Nephron progenitor cell (in vitro differentiated cells): ENCODE measurements at places on chromosomes 5 and 9.

GRCh38 chr9:84974855-84975254, 305.3 kb downstream of the NTRK2 start:
- no peak for DNase-seq

DNA sequence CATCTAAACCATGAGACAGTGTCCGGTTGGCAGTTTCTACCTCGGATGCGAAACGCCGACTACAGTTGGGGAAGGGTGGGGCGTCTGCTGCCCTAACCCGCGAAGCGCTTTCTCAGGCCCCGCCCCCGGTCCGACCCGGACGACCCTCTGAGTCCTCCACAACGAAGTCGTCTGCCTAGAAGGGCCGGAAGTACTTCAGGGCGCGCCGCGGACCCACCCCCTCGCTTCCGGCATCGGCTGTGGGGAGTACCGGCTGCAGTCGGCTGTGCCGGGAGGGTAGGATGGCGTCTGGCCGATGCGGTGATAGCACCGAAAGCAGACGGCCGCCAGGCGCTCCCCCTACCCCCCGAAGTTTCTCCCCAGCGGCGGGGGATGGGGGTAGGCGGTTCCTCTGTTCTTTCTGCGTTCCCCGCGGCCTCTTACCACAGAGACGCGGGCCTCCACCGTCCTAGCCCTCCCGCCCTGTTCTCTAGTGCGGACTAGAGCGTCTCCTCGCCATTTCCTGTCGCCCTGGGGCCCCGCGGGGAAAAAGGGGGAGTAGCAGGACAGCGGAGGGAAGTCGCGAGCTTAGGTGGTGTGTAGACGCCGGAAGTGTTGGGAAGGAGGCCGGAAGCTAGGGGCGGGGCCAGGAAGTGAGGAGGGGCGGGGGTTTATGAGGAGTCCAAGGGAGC, at the start of gene TRIM41:
TRIM41 (plus strand) TSS at position 224 of the 671 bp plus-strand sequence. CDS start 719 bp downstream, outside the sequence.
- peak; percentile 99 for DNase-seq

DNA sequence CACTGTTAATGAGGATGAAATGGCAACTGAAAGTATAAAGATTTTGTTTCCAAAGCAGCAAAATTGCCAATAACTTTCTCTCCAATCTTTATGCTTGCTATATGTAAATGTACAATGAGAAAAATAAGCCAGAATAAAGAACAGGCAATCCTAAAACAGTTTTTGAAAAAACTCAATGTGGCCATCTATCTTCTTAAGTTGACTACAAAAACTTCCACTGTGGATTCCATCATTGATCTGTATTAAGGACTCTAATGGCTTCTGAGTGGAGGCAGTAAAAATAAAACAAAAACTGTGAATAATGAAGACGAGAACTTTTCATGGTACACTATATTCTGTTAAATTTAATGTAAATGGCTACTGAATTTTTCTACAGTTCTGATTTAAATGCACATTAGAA, 382.9 kb downstream of the TMEM232 start:
- DNase-seq = no peak

- no peak for DNase-seq
Observed at GRCh38 chr5:98750693-98751092, 22.8 kb upstream of the RGMB start.

DNA sequence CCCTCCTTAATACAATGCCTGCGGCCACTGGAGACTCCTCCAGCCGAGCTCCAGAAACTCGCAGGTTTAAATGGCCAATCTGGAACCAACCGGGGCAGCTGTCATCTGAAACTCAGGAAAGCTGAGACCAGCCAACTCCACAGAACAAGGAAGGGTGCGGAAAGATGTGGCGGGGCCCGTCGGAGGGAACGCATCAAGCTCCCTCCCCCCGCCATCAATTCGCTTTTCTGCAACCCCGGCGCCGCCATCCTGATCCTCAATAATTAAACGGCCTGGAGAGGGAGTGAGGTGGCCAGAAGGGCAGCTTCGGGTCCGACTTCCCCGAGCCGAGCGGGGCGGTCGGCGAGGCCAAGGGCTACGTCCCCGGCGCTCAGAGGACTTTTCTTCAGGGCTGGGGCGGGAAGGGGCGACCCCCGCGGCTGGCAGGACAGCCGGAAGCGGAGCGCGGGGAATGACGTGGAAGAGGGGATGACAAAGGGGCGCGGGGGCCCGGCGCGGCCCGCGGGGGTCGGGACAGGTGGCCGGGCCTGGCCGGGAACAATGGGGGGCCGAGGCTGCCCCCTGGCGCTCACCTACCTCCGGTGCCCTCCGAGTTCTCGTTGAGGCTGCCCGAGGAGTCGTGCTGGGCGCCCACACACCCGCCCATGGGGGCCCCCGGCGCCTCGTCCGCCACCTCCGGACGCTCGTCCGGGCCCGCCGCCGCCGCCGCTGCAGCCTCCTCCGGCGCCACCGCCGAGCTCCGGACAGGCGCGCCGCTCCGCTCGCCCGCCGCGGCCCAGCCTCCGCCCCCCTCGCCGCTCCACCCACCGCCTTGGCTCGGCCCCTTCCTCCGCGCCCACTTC, at the start of gene UBTD2:
UBTD2 (minus strand) TSS at position 745 of the 842 bp plus-strand sequence; CDS start at position 646, 99 bp downstream.
- peak; percentile 88 for DNase-seq

GRCh38 chr5:171342362-171343111, 33.5 kb downstream of the TLX3 start:
- DNase-seq = peak; percentile 50

GRCh38 chr9:133467101-133467500, 7.3 kb downstream of the CACFD1 start:
- DNase-seq = peak; percentile 38

DNA sequence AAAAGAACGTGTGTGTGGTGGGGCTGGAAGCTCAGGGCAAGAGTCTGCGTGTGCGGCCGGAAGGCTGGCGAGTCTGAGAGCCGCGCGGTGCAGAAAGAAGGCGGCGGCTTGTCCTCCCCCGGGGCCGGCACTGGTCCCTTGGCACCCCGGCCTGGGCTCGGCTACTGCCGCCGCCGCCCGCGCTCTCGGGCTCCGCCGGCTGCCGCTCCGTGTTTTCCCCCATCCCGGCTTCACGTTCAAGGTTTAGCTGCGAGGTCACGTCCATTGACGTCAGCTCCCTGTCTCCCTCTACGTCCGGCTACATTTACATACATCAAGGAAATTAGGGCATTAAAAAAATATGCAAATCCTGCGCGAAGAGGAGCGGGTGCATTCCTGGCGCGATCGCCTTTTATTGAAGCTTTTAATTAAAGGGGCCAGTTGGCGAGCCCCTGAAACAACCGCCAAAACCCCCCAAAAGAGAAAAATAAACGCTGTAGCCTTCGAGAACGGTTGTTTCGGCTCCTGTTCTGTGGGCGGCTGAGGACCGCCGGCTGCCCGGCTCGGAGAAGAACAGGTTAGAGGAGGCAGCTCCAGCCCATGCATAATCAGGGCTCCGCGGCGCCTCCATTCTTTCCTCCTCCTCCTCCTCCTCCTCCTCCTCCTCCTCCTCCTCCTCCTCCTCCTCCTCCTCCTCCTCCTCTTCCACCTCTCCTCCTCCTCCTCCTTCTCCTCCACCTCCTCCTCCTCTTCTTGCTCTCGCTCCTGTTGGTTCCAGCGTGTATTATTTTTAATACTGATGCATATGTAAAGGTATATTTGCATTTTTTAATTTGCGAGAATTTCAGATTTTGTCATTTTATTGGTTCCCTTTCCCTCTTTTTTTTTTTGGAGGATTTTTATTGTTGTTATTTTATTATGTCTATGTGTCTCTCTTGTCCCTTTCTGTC, 207.0 kb downstream of the MEF2C start:
- DNase-seq = peak; percentile 60

- peak; percentile 56 for DNase-seq
Observed at GRCh38 chr5:154141745-154142221, 48.8 kb upstream of the GALNT10 start.

DNA sequence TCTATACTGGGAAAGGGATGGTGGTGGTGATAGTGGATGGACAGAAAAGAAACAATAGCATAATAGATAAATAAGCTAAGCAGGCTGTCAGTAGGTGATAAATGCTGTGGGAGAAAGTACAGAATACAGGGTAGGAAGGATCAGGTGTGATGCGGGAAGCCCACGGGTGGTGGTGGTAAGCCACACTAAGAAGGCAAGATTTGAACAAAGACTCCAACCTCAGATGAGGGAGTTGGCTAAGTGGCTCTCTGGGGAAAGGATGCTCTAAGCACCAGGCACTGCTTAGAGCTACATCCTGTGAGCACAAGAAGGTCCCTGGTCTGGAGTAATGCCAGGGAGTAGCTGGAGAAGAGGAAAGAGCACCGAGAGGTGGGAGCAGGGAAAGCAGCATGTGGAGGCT, 151.6 kb upstream of the KLF9 start:
- DNase-seq = no peak

DNA sequence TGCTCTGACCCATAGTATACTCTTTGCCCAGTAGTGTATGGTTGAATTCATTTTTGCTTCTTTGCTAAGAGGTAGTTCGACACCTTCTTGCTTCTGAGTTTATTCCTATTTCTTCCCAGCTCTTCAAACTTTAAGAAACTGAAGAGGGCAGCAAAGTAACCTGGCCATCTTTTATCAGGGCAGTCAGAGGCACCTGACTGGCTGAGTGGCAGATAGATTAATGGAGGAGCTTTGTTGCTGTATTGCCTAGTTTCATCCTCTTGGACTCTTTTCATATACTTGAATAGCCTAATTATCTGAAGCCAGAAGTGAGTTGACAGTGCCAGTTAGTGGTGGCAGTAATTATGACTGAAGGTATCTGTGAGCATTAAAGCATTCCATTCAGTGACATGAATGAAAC, 82.5 kb downstream of the UHRF2 start:
- DNase-seq = no peak

GRCh38 chr9:80843028-80843427, 846.3 kb downstream of the TLE1 start:
- DNase-seq = no peak

GRCh38 chr5:110321117-110321516, 405.4 kb downstream of the TMEM232 start:
- no peak for DNase-seq

DNA sequence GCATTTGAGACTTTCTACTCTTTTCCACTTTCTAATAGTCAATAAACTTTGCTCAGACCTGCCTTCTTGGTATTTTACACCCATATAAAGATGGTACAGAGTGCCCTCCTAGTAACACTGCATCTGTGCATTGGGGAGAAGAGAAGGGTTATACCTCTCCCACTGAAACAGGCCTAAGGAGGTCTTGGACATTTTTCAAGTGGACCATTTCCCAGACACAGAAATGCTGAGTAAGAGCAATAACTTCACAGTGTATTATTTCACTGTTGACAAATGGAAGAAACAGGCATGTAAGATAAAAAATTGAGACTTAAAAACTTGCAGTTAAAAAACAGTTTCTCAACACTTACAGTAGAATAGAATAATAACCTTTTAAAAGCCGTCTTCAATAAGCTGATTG, 1224.0 kb upstream of the CDH18 start:
- no peak for DNase-seq

GRCh38 chr5:32833663-32834062, 122.5 kb downstream of the NPR3 start:
- no peak for DNase-seq

GRCh38 chr5:172733974-172734346, 37.0 kb downstream of the DUSP1 start:
- DNase-seq = no peak

- no peak for DNase-seq
Observed at GRCh38 chr9:128638580-128638979, 18.1 kb downstream of the DYNC2I2 start.

DNA sequence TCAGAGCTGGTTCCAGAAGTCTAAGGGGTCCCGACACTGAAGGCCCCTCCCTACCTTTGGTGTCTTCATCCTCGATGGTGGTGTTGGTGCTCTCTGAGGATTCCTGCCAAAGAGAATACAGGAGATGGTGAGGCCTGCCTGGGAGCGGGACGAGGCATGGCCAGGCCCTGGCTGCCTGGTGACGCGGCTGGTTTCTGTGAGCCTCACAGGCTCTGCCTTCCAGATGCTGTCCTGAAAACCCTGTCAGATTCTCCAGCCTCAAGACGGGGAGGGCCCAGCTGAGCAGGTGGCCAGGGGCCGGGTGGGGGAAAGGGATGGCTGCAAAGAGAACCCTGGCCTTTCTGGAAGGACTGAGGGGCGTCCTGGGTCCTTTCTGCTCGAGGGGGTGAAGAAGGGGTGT, 48.8 kb downstream of the SLC6A7 start:
- no peak for DNase-seq

GRCh38 chr5:118043531-118043930, 944.8 kb downstream of the DTWD2 start:
- no peak for DNase-seq

DNA sequence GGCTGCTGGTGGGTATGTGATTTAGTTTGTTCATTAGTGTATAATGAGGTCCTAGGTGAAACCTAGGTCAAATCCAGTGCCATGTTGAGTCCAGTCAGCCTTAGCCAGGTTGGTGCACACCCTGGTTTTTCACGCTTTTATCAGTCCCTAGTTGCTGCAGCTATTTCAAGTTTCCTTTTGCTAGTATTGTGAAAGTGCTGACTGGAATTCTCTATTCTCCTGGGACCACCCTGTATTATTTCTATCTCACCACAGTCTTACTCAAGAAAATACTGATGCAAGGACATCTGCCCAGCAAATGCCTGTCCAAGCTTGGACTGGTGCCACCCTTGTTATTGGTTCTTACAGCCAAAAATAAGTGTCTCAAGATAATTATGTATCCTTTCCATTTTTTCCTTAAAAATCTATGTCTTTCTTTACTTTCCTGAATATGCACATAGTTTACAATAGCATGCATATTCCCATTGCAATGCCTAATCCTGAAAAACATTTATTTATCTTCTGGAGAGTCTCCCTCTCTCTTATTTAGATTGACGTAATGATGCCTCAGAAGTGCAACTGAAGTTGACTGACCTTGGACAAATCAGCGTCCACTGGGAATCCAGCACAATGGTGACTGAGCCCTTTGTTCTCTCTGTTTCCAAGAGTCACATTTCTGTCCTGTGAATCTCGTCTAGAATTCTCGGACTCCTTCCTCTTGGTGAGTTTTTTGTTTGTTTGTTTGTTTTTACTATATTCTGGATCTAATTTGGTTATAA, 1075.0 kb downstream of the CDH9 start:
- no peak for DNase-seq

DNA sequence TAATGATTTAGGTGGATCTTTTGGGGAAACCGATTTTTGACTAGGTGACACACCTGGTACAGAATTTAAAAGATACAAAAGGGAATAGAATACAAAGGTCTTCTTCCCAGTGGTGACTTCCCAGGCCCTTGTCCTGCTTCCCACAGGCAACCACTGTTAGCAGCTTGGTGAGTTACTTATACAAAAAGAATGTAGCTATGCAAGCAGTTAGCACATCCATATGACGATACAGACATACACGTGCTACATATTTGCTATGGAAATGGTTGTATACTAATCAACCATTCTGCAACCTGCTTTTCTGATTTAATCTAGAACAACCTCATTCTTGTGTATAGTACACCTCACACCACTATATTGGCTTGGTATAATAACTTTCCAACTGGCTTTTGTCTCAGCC, 51.0 kb downstream of the OTULIN start:
- DNase-seq = no peak

GRCh38 chr9:119677811-119678505, 308.7 kb upstream of the BRINP1 start:
- no peak for DNase-seq

DNA sequence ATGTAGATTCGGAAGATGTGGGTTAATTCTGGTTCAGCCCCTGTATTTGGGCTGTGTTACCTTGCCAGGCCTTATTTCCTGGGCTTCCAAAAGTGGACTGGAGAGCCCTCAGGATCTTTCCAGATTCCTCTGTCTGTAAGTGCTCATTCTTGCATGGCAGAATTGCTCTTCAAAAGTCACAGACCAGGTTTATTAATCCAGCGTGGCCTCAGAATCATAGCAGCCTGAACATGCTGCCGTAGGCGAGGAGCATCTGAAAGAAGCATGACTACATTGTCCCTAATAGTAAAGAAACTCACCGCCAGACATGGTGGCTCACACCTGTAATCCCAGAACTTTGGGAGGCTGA, 307.8 kb downstream of the GADD45G start:
- no peak for DNase-seq
